Glomerular endothelial cell (primary cell): ENCODE measurements at places on chromosomes 12 and 14. TPM values are rescaled to one million over a fixed set of nuclear protein-coding genes. Genes with fewer than 3 reads are reported as not detected.

DNA sequence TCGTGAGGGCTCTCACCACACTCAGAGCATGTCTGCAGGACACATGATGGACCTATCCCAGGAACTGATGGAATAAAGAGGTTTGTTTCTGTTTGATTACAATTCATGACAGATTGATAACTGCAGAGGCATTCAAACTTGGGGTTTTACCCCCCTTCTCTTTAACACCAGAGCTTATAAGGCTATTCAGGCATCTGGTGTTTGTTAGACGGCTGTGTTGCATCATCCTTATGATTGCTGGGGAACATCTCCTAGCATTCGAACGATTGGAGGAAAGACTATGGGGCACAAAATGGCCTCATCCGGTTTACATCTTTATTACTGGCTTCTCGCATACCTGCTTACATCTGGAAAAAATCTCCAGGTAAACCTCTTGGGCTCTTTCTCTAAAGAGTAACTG, 191.8 kb downstream of the MSRB3 start:
- no peak for DNase-seq

DNA sequence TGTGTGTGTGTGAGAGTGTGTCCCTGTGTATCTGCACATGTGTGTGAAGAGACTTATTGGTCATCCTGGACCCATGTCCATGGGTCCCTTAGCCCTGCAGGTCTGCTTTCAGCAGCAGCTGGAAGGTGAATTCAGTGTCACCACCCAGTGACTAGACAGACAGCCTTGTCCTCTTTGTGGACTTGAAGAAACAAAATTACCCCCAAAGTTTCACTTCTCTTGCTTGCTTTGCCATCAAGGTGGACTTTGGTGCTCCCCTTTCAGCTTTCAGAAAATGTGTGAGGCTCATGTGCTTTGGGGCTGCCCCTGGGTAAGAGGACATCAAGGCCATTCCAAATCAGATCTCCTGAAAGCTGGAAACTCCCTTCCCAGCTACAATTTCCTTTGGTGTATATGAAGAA, 1063.8 kb downstream of the BCL11B start:
- no peak for DNase-seq

DNA sequence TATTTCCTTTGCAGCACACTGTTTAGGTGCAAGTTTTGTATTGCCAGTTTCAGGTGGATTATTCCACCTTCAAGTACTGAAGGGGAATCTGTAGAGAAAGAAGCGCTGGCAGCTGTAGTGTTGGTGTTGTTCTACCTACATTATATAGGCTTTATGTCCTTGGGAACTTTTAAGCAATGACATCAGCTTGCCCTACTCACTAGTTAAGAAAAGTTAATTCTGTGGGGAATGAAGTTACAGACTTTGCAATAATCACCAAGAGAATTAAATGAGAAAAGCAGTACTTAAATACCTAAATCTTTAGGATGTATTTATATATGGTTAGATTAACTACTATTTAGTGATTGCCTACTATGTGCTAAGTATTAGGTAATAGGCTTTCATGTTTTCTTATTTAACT, at the start of gene OR4E1:
Gene OR4E1, minus strand, starts transcription at position 101 of the 400 bp plus-strand sequence. CDS start 2,883 bp downstream, outside the sequence.
- DNase-seq, result no peak

GRCh38 chr12:98780261-98780660, 135.2 kb downstream of the APAF1 start:
- no peak for DNase-seq

SLC25A21 gene
- 0.58 and 1.7 TPM in 2 replicates for total RNA-seq
